ENCODE measurements at places on chromosomes 6 and 20. TPM values are rescaled to one million over a fixed set of nuclear protein-coding genes. Genes with fewer than 3 reads are reported as not detected.

DNA sequence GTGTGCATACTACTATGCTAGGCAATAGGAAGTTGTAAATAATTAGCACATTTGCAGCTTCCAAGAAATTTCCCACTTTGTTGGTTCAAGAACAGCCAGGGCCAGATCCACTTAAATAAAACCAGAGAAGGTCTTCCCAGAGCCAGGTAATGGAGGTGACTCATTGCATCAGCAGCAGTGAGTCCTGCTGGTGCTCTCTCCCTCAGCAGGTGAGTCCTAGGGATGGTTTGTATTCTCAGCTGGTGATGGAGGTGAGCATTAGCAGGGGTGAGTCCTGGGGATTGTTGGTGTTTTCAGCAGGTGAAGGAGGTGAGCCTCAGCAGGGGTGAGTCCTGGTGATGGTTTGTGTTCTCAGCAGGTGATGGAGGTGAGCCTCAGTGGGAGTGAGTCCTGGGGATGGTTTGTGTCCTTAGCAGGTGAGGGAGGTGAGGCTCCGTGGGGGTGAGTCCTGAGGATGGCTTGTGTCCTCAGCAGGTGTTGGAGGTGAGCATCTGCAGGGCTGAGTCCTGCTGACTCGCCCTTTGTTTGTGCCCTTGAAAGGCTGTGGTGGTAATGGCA lies 232.8 kb upstream of the EXOC2 start:
- no peak for DNase-seq

GRCh38 chr20:60715172-60715571 lies 536.9 kb upstream of the CDH4 start:
- DNase-seq = no peak

DNA sequence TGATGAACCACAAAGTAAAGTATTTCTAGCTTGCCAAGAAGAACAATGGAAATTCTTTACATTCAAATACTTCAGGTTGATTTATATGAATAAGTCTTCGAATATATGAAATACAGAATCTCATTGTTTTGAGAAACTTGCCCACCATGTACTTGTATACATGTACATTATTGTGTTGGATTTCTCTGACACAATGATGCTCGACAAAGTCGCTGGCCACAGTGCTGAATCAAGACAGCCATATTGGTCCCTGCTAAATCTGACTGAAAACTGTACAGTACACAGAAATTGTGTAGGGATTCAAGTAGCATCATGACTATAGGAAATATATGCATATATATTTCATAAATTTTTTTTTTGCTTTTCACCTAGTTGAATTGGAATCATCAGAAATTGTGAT lies 13.1 kb upstream of the LIN28B start:
- no peak for DNase-seq

GRCh38 chr20:46132705-46133120 lies 14.6 kb downstream of the CD40 start:
- DNase-seq = peak; percentile 47

GRCh38 chr6:21733311-21733710 lies 139.8 kb downstream of the SOX4 start:
- no peak for DNase-seq

TASP1 gene
- total RNA-seq = 6.1 TPM

DNA sequence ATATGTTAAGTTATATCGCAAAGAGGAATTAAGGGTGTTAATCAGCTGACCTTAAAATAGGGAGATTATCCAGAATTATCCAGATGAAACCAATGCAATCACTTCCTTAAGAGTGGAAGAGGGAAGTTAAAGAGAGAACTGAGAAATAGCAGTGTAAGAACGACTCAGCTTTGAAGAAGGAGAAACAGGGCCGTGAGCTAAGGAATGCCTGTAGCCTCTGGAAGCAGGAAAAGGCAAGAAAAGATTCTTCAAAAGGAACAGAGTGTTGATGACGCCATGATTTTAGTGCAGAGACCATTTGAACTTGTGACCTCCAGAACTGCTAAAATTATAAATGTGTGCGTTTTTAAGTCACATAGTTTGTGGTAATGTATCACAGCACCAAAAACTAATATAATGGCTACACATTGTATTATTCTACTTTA lies 32.7 kb downstream of the ILRUN start:
- no peak for DNase-seq

Measured in pancreas (tissue), 10 donors.